Activated CD4-positive, CD25-positive, alpha-beta regulatory T cell treated with anti-CD3 and anti-CD28 coated beads, Interleukin-2, amount 50 U/mL, for 24 hours (primary cell): ENCODE measurements at places on chromosomes 1 and 21.
A peak's percentile ranks its signal among the peaks of the same experiment; 100 is the strongest.

DNA sequence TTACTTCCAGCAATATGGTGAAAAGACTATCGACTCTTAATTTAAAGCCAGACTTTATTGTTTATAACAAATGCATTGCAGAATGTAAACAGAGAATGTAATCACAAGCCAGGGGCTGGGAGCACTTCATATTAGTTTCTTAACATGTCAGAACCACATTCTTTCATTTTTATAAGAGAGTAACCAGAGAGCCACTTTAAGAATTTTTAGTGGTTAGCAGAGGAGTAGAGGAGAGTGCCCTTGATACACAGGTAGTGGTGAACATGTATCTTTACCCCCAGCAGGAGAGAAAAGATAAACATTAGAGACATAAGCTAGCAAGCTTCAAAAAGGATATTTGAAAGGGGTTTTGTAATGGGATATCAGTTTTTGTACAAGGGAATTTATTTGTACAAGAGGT, 11.1 kb downstream of the AMY2B start:
- ATAC-seq, result no peak

GRCh38 chr1:11925938-11926292, 312 bp downstream of the KIAA2013 start:
- ATAC-seq, result peak; percentile 21

- no peak for ATAC-seq
These were observed 276.1 kb downstream of the PTBP2 start for GRCh38 chr1:96997717-96998116.

GRCh38 chr1:213166852-213167251, 115.8 kb downstream of the RPS6KC1 start:
- ATAC-seq, result no peak

- peak; percentile 68 for ATAC-seq
These were observed 5.0 kb downstream of the PFKL start for GRCh38 chr21:44304877-44305293.

GRCh38 chr1:164560121-164560541, 1.1 kb downstream of the PBX1 start:
- ATAC-seq, result no peak

GRCh38 chr1:231841616-231842344, 215.2 kb downstream of the DISC1 start:
- ATAC-seq, result no peak

GRCh38 chr1:205453466-205453865, 2.4 kb downstream of the BLACAT1 start:
- ATAC-seq, result no peak

GRCh38 chr1:116453481-116453880, 80.4 kb downstream of the ATP1A1 start:
- ATAC-seq, result no peak

DNA sequence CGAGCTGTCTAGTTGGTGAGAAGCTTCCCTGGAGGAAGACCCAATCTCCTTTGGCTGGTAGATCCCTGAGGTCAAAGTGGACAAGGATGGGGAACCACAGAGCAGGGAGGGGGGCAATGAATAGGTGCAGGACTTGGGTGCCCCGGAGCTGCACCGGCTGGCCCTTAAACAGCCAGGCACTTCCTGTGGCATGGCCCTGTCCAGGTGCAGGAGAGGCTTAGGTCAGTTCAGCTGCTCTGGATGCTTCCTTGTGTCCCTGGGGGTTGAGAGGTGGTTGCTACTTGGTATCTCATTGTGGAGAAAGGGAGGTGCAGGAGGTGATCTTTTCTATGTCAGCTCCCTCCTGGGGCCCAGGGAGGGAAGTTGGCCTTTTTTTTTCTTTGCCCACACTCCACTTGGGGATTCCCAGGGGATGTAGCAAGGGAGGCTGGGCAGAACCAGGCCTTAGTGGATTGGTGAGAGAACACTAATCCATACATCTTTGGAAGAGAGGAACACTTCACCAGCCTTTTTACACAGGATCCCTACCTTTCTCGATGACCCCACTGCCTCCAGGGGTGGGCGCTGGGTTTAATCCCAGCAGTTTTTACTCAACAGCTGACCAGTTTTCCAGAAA, 1.2 kb upstream of the ST3GAL3 start:
- ATAC-seq, result no peak

DNA sequence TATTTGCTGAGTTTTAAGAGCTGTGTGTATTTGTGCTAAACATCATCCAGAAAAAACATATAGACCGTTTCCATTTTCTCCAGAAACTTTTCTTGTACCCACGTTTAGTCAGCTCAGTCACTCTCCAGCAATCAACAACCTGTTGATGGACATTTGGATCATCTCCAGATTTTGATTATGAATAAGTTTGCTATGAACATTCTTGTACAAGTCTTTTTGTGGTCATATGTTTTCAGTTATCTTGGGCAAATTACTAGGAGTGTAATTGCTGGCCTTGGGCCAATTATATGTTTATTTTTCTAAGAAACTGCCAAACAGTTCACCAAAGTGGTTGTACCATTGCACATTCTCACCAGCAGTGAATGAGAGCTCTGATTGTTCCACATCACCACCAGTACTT, 221.8 kb downstream of the CENPF start:
- no peak for ATAC-seq
